ENCODE measurements at places on chromosomes 13 and 19. TPM values are rescaled to one million over a fixed set of nuclear protein-coding genes. Genes with fewer than 3 reads are reported as not detected.

Gene CBLC
- polyA plus RNA-seq, result not detected

Gene C13orf42
- not detected for polyA plus RNA-seq

Gene CAPN12
- polyA plus RNA-seq, result not detected

Gene TNFRSF19
- polyA plus RNA-seq, result 0.11 TPM

Gene SIGLEC8
- not detected for polyA plus RNA-seq

- no peak for DNase-seq
These were observed 42.8 kb downstream of the GAS6 start for GRCh38 chr13:113820813-113821651.

DNA sequence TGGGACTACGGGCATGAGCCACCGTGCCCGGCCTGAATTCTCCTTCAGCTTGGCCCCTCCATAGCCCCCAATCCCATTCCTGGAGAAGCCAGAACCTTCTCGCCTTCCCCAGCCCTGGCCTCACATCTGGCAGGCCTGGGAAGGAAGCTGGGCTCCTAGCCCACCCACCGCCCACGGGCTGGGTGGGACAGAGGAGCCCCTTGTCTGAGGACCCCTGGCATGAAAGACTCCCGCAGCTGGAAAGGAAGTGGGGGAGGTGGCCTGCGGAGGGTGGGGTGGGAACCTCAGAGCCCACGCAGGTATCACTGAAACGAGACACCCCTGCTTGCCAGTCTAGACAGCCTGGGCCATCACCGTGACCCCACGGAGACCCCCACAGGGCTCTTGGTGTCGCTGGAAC, 7.7 kb upstream of the NANOS3 start:
- DNase-seq, result no peak

DNA sequence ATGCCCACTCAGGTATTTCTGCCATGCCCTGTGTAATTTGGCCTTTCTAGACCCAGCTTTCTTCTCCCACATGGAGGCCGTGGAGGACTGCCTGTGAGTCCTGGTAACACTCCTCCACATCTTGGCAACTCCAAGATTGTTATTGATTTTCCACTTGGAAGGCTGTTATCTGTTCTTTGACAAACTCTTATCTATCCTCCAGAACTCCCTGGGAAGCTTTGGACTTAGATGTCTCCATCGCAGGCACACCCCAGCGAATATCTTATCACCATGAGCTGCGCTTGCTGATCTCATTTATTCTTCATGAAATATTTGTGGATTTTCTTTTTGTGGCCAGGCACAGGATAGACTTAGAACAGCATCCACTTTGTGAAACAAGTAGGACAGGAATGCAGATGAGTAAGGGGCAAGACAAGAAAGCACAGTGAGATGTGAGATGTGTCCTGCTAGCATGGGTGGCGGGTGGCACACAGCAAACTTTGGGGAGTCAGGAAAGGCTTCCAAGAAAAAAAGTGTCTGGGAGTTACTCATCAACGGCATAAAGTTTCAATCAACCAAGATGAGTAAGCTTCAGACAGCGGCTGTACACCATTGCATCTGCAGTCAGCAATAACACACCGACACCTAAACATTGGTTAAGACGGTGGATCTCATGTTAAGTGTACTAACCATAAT, 84.5 kb upstream of the IRS2 start:
- DNase-seq, result no peak

GRCh38 chr19:53809518-53810186, 14.5 kb downstream of the NLRP12 start:
- no peak for DNase-seq
